ENCODE measurements at places on chromosomes 5 and 9. TPM values are rescaled to one million over a fixed set of nuclear protein-coding genes. Genes with fewer than 3 reads are reported as not detected.

DNA sequence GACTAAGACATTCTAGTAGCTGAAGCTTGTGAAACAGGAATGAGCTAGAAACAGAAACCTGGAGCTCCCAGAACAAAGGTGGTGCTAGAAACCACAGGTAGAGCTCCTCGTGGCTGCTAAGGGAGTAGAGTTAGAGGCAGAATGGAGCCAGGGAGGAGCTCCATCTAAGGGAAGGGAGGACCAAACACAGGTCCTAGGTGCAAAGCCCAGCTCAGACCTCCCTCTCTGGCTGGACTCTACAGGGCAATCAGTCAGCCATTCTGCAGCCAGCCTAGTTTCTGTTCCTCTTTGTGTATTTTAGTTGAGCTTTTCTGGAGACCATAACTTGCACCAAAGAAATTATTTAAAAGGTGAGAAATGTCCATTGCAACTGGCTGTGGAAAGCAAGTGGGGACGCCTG lies 70.4 kb downstream of the CRB2 start:
- no peak for DNase-seq
- peaks cover 8% of the 10 kb centered on the region for H3K4me1 ChIP-seq
- peak overlapping the region; percentile 13 for H3K27ac ChIP-seq

- no peak overlapping the region for H3K27ac ChIP-seq
- no peaks in the 10 kb centered on the region for H3K36me3 ChIP-seq
- no peaks in the 10 kb centered on the region for H3K4me1 ChIP-seq
- H3K4me3 ChIP-seq, result no peak overlapping the region
These were observed 80.0 kb upstream of the COL5A1 start for GRCh38 chr9:134561427-134562145.

- no peaks in the 10 kb centered on the region for H3K36me3 ChIP-seq
- H3K27me3 ChIP-seq, result peaks cover 13% of the 10 kb centered on the region
- no peak overlapping the region for H3K4me3 ChIP-seq
- H3K4me1 ChIP-seq, result peaks cover 39% of the 10 kb centered on the region
- H3K27ac ChIP-seq, result no peak overlapping the region
- no peak for DNase-seq
These were observed 4.8 kb upstream of the CCIN start for GRCh38 chr9:36164372-36164771.

GRCh38 chr9:77725046-77725694 lies 77.0 kb upstream of the GNA14 start:
- no peaks in the 10 kb centered on the region for H3K4me1 ChIP-seq
- no peaks in the 10 kb centered on the region for H3K27me3 ChIP-seq
- DNase-seq, result no peak
- H3K27ac ChIP-seq, result no peak overlapping the region

- DNase-seq, result no peak
- H3K27me3 ChIP-seq, result peaks cover 14% of the 10 kb centered on the region
- H3K36me3 ChIP-seq, result no peaks in the 10 kb centered on the region
- no peaks in the 10 kb centered on the region for H3K4me1 ChIP-seq
- H3K4me3 ChIP-seq, result no peak overlapping the region
- H3K27ac ChIP-seq, result no peak overlapping the region
These were observed 1.7 kb downstream of the TAL2 start for GRCh38 chr9:105663914-105664313.

GRCh38 chr9:111407813-111408212 lies 76.4 kb downstream of the ECPAS start:
- no peaks in the 10 kb centered on the region for H3K27me3 ChIP-seq
- DNase-seq, result no peak
- no peak overlapping the region for H3K27ac ChIP-seq
- H3K4me3 ChIP-seq, result no peak overlapping the region
- peaks cover 57% of the 10 kb centered on the region for H3K36me3 ChIP-seq

The ZNF462 gene
- total RNA-seq, result 129 TPM

The PAIP2 gene
- 87.7 TPM for total RNA-seq

The PHF24 gene
- total RNA-seq, result 0.88 TPM

DNA sequence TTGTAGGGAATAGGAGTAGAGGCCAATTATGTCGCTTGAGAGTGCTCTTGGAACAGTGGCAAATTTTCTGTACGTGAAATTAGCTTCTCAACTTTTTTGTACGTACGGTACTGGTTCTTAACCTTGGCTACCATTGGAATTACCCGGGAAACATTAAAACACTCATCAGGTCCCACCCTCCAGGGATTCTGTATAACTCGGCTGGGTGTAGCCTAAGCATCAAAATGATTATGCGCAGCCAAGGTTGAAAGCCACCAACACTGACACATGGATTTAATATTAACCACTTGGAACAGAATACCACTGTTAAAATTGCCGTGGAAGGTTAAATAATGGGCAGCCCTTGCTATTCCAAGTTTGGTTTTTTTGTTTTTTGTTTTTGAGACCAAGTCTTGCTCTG lies 17.4 kb downstream of the DNAJA1 start:
- DNase-seq, result no peak
- no peaks in the 10 kb centered on the region for H3K27me3 ChIP-seq
- H3K4me3 ChIP-seq, result no peak overlapping the region
- peaks cover 17% of the 10 kb centered on the region for H3K4me1 ChIP-seq
- H3K36me3 ChIP-seq, result peaks cover 18% of the 10 kb centered on the region

The GCNT4 gene
- total RNA-seq, result 8.3 TPM

DNA sequence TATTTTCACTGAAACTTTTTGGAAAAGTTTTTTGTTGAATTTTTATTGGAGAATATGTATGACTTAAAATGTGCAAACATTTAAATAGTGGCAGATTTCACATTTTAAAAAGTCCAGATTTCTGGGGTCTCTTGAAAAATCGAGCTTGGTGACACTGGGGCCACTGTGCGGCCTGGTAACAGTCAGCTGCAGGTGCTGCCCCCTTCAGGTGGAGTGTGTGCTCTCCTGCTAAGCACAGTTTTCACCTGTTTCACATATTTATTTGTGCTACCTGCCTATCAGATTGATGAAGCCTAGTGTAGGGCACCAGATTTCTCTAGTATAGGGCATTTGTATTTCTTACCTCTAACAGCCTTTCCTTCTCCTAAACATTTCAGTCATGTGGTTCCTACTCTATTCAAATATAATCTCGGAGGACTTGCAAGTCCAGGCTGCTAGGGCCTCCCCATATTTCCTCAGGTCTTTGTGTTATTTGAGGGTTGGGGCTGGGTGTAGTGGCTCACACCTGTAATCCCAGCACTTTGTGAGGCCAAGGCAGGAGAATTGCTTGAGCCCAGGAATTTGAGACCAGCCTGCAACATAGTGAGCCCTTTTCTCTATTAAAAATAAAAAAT lies 95.8 kb upstream of the KLF9 start:
- H3K27ac ChIP-seq, result no peak overlapping the region
- no peak overlapping the region for H3K4me3 ChIP-seq
- no peaks in the 10 kb centered on the region for H3K36me3 ChIP-seq

DNA sequence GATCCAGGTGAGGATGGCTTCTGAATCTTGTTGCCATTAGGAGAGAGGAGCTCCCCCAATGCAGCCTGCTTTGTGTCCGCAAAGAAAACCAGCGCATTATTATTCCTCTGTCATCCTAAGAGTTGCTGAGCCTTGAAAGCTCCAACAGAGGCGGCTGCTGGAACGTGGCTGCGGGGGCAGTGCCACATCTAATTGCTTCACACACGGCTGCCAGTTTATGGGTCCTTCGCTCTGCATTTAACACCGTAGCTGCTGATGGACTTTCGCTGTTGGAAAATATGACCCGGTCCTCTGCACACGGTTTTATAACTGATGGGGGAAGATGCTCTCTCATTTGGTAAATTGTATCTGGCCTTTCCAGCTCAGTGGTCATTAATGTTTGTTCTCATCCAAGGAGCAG lies 38.0 kb downstream of the ZNF622 start:
- H3K36me3 ChIP-seq, result no peaks in the 10 kb centered on the region
- H3K27me3 ChIP-seq, result peaks cover 55% of the 10 kb centered on the region
- no peaks in the 10 kb centered on the region for H3K4me1 ChIP-seq
- no peak for DNase-seq
- no peak overlapping the region for H3K4me3 ChIP-seq
- H3K27ac ChIP-seq, result no peak overlapping the region

DNA sequence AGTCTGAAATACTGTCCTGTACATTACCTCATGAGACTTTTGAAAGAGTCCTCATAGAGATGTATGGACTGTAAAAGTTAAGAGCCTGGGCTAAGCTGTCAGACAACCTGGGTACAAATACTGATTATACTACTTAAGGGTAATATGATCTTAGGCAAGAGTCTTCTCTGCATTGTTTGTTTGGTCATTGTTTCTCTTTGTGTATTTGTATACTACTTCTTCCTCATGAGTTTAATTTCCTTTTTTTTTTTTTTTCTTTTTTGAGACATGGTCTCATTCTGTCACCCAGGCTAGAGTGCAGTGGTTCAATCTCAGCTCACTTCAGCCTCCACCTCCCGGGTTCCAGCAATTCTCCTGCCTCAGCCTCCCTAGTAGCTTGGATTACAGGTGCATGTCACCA lies 2.6 kb upstream of the PFDN1 start:
- H3K27ac ChIP-seq, result no peak overlapping the region
- DNase-seq, result no peak
- no peak overlapping the region for H3K4me3 ChIP-seq

DNA sequence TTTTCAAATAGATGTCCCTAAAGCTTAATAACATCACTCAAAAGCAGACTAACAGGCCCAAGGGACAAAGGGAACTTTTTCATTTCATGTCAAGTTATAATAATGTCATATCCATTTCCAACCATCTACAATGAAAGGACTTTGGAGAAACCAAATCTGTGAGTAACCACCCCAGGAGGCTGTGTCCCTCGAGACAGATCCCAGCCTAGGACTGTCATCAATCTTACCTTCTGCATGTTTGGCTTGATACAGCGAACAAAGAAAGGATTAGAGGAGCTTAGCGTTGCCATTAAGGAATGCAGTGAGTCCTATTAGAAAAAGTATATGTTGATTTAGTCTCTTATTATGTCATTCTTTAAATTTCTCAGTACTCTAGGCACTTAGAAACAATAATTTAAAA lies 137.8 kb upstream of the RETREG1 start:
- H3K36me3 ChIP-seq, result peaks cover 26% of the 10 kb centered on the region
- H3K27me3 ChIP-seq, result no peaks in the 10 kb centered on the region
- H3K4me3 ChIP-seq, result peak overlapping the region; percentile 45

DNA sequence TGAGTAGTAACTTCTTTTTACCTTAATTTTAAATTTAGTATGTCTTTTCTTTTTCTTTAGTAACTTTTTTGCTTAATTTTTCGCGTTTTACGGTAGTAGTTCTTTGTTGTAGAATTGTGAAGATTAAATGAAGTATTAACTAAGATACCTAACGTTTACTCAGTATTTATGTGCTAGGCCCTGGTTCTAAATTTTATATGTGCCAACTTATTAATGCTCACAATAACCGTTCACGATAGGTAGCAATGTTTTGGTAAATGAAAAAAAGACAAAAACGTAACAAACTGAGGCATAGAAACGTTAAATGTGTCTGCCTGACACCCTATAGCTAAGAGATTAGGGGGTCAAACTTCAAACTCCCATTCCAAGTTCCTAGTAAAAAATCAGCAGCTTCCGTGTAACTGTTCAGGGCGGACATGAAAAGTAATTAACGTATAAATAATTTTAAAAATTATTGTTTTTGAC lies 1.2 kb downstream of the MRPS30 start:
- peak overlapping the region; percentile 99 for H3K4me3 ChIP-seq
- H3K27ac ChIP-seq, result peak overlapping the region; percentile 96
- no peak for DNase-seq
- peaks cover 22% of the 10 kb centered on the region for H3K36me3 ChIP-seq
- H3K4me1 ChIP-seq, result peaks cover 30% of the 10 kb centered on the region
- no peaks in the 10 kb centered on the region for H3K27me3 ChIP-seq

DNA sequence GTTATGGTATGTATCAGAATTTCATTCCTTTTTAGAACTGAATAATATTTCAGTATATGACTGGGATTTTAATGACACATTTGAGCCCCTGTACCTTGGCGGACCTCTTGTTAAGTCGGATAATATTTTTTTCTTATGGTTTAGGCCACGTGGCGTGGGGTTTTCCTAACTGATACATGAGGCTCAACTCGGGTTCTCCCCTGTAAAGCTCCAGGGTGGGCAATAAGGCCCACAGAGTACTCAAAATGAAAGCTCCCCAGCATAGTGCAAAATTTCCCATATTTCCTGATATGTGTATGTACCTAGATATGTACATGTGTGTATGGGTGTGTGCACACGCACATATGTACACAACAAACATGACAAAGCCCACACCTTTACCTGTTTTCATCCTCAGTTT lies 24.5 kb downstream of the TICAM2 start:
- H3K4me3 ChIP-seq, result no peak overlapping the region
- no peaks in the 10 kb centered on the region for H3K36me3 ChIP-seq
- H3K4me1 ChIP-seq, result no peaks in the 10 kb centered on the region
- DNase-seq, result no peak

Measured in type B pancreatic cell (in vitro differentiated cells).